Foreskin keratinocyte (primary cell): ENCODE measurements at places on chromosomes 3 and 15. TPM values are rescaled to one million over a fixed set of nuclear protein-coding genes. Genes with fewer than 3 reads are reported as not detected.

DNA sequence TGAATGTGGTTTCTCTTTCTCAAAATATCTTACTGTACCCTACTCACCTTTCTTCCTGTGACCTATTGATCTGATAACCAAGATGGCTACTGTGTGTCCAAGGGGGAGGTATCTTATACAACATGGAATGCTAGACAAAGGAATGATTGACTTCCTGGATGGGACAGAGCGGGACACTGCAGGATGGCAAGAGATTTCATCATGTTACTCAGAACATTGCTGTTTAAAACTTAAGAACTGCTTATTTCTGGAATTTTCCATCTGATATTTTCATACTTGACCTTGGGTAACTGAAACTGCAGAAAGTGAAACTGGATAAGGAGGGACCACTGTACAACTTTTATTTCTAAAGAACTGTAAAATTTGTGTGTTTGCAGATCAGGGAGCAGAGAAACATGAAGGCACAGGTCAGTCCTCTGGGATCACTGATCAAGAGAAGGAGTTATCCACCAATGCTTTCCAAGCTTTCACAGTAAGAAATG is 18.5 kb downstream of the CNOT10 start:
- DNase-seq, result no peak

- DNase-seq, result no peak
Observed at GRCh38 chr15:24948495-24948894, 6.3 kb upstream of the SNRPN start.

DNA sequence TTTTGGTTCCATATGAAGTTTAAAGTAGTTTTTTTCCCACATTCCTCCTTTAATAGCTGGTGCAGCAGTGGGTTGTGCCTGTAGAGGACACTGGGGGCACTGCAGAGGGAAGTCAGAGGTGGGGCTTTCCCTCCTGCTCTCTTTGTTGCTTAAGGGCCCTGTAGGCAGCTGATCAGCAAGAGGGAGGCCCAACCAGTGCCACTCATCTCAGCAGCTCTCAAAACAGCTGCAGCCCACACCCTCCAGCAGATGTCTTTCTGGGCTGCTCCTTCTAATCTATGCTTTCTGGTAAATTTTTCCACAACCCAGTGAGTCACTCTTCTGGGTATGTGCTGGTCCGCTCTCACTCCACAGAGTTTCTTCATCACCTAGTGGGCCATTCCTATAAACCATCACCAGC is 263.8 kb downstream of the FEZF2 start:
- peak; percentile 95 for DNase-seq

DNA sequence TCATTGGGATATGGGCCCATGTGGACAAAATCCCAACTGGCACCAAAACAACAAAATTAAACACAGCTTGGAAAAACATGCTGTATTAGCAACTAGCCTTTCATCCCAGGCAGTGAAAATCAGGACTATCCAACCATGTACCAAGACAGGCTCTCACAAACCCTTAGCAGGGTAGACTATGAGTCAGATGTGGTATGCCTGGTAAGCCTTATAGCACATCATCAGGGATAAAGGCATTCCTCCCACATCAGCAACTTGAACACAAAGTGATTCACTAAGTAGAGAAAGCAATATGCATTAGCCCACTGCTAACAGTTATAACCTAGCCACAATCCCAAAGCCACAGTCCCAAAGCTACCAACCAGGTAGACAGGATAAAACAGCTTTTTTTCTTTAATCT is 8.0 kb downstream of the CEP152 start:
- peak; percentile 86 for DNase-seq

DNA sequence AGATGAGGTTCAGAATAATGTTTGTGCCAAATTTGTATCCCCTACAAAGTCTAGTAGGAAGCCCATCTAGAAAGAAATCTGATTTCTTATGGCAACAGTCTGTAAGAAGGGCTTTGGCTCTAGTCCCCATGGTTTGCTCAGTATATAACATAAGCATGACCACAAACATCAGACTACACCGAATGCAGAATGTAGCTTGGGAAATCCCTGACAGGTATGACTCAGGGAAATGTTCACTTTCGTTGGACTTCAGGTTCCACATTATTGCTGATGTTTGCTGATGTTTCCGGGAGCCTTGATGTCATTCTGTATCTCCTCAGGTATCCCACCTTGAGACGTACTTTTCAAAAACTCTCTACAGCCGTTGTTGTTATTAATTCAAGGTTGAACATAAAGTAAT is 304.4 kb upstream of the TGFBR2 start:
- peak; percentile 85 for DNase-seq

- peak; percentile 37 for DNase-seq
Observed at GRCh38 chr3:133578548-133579191, 5.2 kb downstream of the CDV3 start.

- DNase-seq, result no peak
Observed at GRCh38 chr3:129663930-129664646, 57.6 kb upstream of the PLXND1 start.

- no peak for DNase-seq
Observed at GRCh38 chr3:154843647-154844046, 236.5 kb upstream of the MME start.

- peak; percentile 97 for DNase-seq
Observed at GRCh38 chr3:183924956-183925355, 40.3 kb upstream of the PARL start.

DNA sequence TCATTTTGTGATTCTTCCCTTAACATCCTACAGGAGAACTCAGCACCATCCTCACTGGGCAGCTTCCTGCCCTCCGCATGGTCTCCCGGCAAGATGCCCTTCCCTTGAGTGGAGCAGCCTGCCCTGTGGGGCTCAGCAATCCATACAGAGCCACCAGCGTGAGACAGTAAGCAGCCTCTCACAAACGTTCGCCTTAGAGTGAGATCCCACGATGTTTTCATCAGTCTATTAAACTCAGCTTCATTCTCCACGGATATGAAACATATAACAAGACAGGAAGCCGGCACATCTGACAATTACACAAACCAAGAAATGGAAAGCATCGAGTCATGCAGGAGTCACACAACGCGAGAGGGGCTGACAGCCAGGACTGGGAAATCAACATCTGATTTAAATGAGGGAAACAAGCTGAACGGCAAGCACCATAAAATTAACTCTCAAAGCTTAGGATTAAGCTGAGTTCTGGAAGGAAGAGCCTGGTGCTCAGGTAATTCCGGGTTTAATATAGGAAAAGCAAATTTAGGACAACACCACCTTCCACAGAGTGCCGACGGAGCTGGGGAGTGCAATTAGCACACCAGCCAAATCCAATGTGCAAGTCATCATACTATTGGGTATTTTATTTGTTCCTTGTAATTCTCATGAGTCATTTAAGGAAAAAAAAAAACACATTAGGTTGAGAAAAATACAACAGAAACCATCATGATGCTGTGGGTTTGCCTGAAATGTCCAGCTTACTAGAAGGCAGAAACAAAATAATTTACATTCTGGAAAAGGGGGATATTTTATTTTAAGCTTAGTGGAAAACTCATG is 272.0 kb downstream of the OCA2 start:
- DNase-seq, result no peak

- DNase-seq, result no peak
Observed at GRCh38 chr3:108338901-108339545, 42.7 kb downstream of the HHLA2 start.

DNA sequence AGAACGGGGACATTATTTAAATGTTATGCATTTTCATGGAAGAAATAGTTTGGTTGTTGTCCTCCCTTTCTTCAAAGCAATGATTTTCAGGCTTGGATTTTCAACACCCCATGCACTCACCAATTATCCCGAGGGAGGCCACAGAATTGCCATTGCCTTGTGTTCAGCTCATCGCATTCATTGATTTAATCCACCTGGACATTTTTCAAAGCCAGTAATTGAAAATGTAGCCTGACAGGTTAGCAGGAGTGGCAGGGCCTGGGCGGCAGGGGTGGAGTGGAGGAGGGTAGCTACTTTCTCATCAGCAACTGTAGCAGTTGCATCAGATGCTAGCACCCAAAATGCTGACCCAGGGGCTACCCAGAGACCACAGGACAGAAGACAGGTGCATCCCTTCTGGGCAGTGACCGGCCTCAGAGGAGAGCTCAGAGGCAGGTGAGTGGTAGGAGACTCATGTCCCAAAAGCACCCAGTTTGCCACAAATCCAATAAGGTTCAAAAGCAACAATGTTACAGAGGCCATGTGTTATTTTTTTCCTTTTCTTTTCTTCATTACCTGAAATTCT is 242.4 kb downstream of the CD47 start:
- DNase-seq, result no peak

DNA sequence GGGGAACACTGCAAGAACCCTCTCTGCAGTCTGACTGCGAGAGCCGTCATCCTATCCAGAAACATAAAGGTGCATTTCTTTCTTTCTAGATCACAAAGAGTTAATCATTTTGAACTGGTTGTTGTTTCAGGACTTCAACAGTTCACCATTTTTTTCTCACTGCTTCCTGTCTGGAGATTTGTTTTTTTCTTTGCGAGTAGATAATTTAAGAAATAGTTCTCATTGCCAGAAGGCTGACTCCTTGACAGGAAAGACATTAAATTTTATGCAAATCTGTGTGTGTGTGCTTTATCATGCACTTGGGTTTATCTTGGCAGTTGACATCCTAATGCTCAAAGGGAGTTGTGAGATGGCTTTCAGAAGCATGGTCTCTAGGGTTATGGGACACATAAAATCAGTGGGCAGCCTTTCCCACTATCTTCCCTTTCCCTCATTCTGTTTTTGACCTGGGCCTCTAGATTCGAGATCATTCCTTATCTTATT is 123.5 kb upstream of the TBL1XR1 start:
- no peak for DNase-seq

GRCh38 chr3:61057464-61057863 is 193.8 kb downstream of the FHIT start:
- DNase-seq, result no peak

DNA sequence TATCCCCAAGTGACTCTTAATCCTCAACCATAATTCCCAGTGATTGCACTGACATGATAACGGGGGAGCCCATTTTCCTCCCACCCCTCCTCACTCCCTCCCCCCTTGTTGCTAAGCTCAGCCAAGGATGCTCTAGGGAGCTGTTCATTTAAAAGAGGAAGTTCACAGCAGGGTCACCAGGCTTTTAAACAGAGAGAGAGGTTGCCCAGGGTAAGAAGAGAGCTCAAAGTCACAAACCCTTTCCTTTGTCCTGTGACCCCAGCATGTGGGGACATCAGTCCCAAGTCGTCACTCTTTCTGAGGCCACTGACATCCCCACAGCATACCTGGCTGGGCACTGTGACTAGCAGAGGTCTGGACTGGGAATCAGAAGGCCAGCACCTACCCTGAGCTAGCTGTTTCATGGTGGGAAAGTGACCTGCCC is 144.1 kb downstream of the RORA start:
- DNase-seq, result no peak

GRCh38 chr3:82927309-82928253 is 1166.1 kb upstream of the GBE1 start:
- DNase-seq, result no peak

- no peak for DNase-seq
Observed at GRCh38 chr3:30804984-30805383, 89.5 kb downstream of the GADL1 start.

- no peak for DNase-seq
Observed at GRCh38 chr15:90234096-90234988, at the start of gene GDPGP1. GDPGP1 (plus strand) TSS chr15:90234209; CDS start chr15:90240909, 6,700 bp downstream.

DNA sequence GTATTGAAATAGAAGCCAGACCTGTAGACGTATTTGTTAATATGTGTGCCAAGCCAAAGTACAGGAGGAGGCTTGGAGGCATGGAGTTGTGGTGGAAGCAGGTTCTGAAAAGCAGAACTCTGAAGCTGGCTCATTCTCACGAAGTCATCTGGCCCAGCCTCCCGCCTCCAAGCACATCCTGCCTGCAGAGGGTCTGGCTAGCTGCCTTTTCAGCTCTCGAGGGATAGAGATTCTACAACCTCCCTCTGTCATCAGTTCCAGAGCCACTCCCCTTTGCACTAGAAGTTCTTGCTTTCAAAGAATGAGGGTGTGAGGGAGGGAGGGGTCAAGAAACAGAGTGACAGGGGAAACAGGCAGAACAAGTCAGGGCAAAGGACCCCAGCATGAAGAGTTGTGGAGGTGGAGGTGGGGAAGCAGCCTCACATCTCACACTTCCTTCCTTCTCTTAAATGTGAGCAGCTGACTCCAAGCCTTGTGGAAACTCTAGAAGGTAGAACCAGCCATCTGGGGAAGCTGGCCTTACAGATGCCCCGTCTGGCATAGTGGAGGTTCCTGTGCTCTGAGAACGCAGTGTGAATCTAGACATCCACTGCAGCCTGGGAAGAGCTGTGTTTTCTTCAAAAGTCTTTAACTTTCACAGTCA is 95.3 kb downstream of the SLC49A4 start:
- DNase-seq, result peak; percentile 96

- no peak for DNase-seq
Observed at GRCh38 chr3:98733053-98733811, 29.9 kb upstream of the ST3GAL6 start.

GRCh38 chr3:101963902-101964362 is 114.6 kb downstream of the NFKBIZ start:
- DNase-seq, result peak; percentile 57

DNA sequence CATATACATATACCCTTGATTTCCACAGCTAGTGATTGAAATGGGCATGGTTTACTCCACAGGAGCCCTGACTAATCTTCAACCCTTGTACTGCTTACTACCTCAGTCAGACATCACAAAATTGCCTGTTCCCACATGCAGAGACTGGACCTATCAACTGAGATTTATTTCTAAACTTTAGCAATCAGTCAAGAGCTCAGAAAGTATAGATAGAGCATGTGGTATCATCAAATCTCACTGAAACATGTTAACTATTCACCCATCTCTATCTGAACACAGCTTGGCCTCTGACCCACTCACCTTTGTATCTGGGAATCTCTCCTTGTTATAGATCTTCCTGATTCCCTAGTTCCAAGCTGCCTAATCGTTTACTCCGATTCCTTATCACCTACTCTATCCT is 14.6 kb downstream of the ADAM10 start:
- no peak for DNase-seq

DNA sequence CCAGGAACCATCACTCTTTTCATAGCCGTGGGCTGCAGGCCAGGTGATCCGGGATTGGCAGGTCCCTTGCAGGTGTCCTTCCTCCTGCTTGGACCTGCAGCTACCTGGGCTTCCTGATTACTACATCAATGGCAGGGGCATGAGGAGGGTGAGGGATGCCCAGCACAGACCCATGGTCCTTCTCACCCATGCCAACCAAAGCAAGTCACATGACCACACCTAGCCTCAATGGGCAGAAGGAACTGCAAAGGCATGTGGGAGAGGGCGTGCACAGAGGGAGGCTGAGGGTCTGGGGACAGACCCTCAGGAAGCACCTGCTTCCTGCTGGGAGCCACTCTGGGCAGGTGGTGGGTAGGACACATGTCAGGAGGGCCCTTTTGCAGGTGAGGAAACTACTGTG is 105.2 kb downstream of the NUP210 start:
- no peak for DNase-seq

- no peak for DNase-seq
Observed at GRCh38 chr15:29612701-29613100, 209.6 kb downstream of the TJP1 start.

GRCh38 chr3:190385731-190386688 is 2.0 kb upstream of the CLDN16 start:
- DNase-seq, result peak; percentile 94

GRCh38 chr3:141994856-141995255 is 118.4 kb downstream of the ATP1B3 start:
- no peak for DNase-seq

GRCh38 chr3:170469151-170470062 is 50.7 kb downstream of the CLDN11 start:
- DNase-seq, result no peak

TJP1 gene
- total RNA-seq, result 94.0 and 98.3 TPM in 2 replicates

GUCA1C gene
- 0.28 TPM in 1 of 2 replicates, not detected in the other for total RNA-seq

CLASP2 gene
- total RNA-seq, result 41.9 and 43.9 TPM in 2 replicates

MLF1 gene
- 11.1 and 11.6 TPM in 2 replicates for total RNA-seq

A4GNT gene
- not detected in 2 replicates for total RNA-seq

TERC gene
- 60.4 and 78.7 TPM in 2 replicates for total RNA-seq

CPB1 gene
- total RNA-seq, result not detected in 2 replicates

CELSR3 gene
- 0.78 and 0.99 TPM in 2 replicates for total RNA-seq

SERINC4 gene
- total RNA-seq, result 0.04 and 0.07 TPM in 2 replicates

SCG3 gene
- total RNA-seq, result not detected in 2 replicates
